ENCODE measurements at places on chromosomes 3 and 15.
A peak's percentile ranks its signal among the peaks of the same experiment; 100 is the strongest.

DNA sequence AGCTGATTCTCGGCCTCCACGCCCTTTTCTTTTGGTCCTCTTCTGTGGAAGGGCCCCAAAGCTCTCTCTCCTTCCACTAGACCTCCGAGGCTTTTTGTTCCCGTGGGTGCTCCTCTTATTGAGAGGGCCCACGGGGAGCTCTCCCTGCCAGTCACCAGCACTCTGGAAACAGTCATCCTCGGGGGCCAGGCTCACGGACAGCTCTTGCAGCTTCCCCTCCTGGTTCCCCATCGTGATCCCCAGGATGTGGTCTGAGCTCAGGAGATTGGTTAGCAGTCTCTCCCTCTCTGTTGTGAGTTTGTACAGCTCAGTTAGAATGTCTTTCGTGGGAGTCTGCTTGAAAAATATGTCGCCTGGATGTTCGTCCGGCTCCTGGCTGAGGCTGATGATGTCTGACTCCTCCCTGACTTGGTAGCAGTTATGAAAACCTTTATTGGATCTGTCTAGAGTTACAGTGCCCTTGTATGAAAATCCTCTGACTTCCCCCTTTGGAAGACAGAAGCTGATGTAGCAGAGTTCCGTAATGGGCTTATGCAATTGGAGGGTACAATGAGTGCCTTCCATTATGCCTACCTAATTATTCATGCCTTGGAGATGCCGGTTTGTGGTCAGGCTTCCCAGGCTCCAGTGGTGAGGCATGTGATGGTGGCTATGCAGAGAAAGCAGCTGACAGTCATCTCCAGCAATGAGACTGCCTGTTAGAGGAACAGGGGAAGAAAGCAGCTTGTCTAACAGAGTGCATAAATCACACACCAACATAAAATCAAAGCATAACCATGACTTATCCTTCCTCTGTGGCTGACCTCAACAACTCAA is 40.0 kb downstream of the FMN1 start:
- peaks cover 17% of the 10 kb centered on the region for H3K4me1 ChIP-seq
- peak overlapping the region; percentile 64 for H3K27ac ChIP-seq
- no peaks in the 10 kb centered on the region for H3K27me3 ChIP-seq

- no peaks in the 10 kb centered on the region for H3K36me3 ChIP-seq
- H3K27ac ChIP-seq: no peak overlapping the region
- DNase-seq: no peak
- H3K27me3 ChIP-seq: no peaks in the 10 kb centered on the region
- H3K4me3 ChIP-seq: no peak overlapping the region
- H3K4me1 ChIP-seq: no peaks in the 10 kb centered on the region
These were observed 34.2 kb downstream of the GRIP2 start for GRCh38 chr3:14505803-14506500.

DNA sequence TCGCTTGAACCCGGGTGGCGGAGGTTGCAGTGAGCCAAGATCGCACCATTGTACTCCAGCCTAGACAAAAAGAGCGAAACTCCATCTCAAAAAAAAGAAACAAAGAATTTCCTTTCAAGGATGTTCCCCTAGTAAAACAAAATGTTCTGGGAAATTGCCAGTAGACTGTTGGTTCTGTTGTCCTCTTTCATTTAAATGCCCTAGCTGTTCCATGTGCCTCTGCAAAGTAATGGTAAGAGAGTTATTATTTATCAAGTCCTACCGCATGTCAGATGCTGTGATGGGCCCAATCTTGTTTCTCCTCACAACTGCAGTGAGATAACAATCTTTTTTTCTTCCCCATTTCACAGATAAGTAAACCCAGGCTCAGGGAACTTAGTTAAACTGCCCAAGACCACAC is 254.3 kb upstream of the TPM1 start:
- H3K27ac ChIP-seq: no peak overlapping the region
- peaks cover 8% of the 10 kb centered on the region for H3K4me1 ChIP-seq
- H3K4me3 ChIP-seq: no peak overlapping the region
- H3K27me3 ChIP-seq: no peaks in the 10 kb centered on the region

GRCh38 chr15:60411774-60412425 is 14.1 kb upstream of the ANXA2 start:
- H3K36me3 ChIP-seq: no peaks in the 10 kb centered on the region
- DNase-seq: no peak
- no peak overlapping the region for H3K4me3 ChIP-seq
- H3K4me1 ChIP-seq: no peaks in the 10 kb centered on the region

- H3K27me3 ChIP-seq: no peaks in the 10 kb centered on the region
- H3K4me1 ChIP-seq: no peaks in the 10 kb centered on the region
- no peak for DNase-seq
- H3K27ac ChIP-seq: no peak overlapping the region
- no peaks in the 10 kb centered on the region for H3K36me3 ChIP-seq
- H3K4me3 ChIP-seq: no peak overlapping the region
These were observed 86.3 kb upstream of the RASGRP1 start for GRCh38 chr15:38650936-38651327.

DNA sequence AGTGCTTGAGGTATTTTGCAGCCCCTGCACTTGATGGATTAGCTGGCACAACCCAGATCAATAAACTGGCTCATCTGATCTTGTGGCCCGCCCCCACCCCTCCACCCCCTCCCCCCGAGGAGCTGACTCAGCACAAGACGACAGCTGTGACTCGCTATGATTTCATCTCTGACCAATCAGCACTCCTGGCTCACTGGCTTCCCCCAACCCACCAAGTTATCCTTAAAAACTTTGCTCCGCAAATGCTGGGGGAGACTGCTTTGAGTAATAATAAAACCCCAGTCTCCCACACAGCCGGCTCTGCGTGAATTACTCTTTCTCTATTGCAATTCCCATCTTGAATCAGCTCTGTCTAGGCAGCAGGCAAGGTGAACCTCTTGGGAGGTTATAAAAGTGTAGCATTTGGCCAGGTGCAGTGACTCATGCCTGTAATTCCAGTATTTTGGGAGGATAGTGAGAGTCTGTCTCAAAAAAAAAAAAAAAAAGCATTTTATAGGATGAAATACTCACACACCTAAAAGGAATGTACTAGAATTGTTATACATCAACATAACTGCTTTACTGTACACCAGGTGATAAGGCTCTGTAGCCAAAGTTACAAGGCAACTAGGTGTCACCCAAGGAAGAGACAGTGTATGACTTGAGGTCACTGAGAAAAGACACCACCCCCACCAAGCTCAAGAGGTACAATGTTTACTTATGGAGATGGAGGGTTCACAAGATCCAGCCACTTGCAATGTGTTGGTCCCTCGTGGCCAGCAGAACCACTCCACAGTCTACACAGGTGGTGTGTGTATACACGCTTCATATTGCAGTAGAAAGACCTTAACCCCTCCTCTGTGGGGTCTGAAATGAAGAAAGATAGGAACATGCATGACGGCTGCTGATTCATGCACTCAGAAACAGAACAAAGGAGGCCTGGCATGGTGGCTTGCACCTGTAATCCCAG is 8.6 kb downstream of the ZNF445 start:
- H3K4me1 ChIP-seq: 0 out of 2 replicates have a peak, but pooled peaks cover 5% of the 10 kb centered on the region
- no peaks in the 10 kb centered on the region for H3K27me3 ChIP-seq
- H3K4me3 ChIP-seq: no peak overlapping the region
- H3K27ac ChIP-seq: no peak overlapping the region
- no peak for DNase-seq
